ENCODE measurements at places on chromosomes 16 and 17. TPM values are rescaled to one million over a fixed set of nuclear protein-coding genes. Genes with fewer than 3 reads are reported as not detected.

Gene CYB5B
- 126 TPM for total RNA-seq

Gene ERN1
- total RNA-seq = 5.0 TPM

GRCh38 chr17:78428836-78429617 lies 50.6 kb downstream of the PGS1 start:
- no peak for DNase-seq

Gene HOXB2
- total RNA-seq = not detected

GRCh38 chr17:12078791-12079190 lies 58.1 kb downstream of the MAP2K4 start:
- no peak for DNase-seq

GRCh38 chr17:61459142-61459809 lies 7.1 kb downstream of the TBX4 start:
- DNase-seq = no peak

Gene GSPT1
- total RNA-seq = 173 TPM

DNA sequence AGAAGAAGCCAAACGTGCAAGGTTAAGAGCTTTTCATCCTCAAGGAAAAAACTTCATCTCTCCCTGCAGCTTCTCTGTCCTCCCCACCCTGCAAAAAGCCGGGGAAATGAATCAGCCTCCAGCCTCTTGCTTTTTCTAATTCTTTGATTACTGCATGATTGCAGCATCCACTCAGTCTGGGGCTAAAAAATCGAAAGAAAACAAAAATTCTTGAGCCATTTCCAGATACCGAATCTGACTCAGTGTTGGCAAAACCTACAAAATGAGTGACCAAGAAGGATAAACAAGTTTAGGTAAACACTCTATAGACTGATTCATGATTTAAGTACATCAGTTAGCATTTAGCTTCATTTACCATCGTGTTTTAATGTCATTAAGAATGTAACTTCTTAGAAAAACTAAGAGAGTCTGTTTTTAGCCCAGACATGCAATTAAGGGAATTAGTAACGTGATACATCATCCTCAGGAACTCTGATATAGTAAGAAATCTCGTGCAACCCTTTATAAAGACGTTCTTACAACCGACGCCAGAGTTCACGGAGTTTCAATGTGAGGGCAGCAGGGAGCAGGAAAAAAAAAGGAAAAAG lies 287.3 kb upstream of the FOXF1 start:
- no peak for DNase-seq

- DNase-seq = peak; percentile 92
Observed at GRCh38 chr17:44522883-44523671, 19.9 kb upstream of the GPATCH8 start.

GRCh38 chr17:68580236-68580770 lies 20.9 kb downstream of the FAM20A start:
- no peak for DNase-seq

DNA sequence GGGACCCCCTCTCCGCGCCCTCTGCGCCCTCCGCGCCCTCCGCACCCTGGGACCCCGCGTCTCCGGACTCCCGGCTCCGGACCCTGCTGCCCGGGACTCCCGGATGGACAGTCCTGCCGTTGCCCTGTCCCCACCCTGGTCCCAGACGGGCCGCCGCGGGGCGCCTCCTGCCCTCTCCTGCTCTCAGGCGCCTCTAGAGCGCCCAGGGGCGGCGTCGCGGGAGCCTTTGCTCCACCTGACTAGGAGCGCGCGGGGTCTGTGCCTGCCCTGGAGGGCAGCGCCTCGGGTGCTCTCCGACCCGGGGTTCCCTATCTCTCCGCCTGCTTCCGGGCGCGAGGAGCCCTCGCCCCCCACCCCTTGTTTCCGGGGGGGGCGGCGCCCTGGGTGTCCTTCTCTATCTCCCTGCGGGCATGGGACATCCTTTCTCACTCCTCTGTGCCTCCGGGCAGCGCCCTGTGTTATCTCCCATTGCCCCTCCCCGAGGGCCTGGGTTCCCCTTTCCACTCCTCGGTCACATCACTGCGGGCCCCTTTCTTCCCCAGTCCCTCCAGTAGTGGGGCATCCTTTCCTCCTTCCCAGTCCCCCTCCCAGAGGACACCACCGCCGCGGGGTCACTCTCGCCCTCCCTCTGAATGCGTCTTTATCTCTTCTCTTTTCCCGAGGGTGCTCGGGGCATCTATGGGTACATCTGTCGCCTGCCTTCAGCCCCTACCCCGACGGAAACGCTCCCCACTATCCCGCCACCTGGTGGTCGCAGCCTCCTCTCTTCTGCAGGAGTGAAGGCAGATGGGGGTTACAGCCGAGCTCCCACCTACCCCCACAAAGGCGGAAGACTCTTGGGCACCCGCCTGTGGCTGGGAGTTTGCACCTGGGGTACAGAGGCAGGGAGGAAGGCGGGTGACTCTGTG lies 875 bp downstream of the PRKCB start:
- DNase-seq = peak; percentile 68

- DNase-seq = peak; percentile 78
Observed at GRCh38 chr16:86252596-86252995, 257.7 kb upstream of the FOXF1 start.

DNA sequence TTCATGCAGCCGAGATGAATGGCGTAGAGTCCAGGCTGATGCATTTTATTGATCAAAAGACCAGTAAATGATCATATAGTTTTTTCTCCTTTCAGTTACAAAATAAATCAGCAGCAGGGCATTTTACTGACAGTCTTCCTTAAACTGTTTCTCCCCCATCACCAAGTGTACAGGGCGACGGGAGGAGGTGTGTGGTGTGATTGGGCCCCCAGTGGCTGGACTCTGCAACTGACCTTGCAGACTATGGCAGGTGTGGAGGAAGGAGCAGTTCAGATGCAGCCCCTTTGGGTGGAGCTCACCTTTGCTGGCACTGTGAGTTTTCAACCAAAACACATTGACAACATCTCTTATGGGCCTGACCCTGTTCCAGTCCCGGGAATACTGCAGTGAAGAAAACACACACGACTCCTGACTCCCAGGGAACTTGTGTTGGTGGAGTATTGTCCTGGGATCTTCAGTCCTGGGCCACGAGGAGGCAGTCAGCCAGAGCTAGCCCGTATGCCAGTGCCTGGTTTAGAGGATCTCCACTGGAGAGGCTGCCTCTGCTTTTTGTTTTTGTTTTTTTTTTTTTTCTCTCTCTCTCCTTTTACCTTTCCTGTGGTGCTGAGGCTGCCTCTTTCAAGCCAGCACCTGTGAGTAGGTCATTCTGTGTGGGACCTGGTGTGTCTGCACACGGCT lies 29.8 kb downstream of the KIAA0513 start:
- DNase-seq = peak; percentile 61

GRCh38 chr16:35725949-35726348 lies 2266.5 kb downstream of the TP53TG3F start:
- no peak for DNase-seq

DNA sequence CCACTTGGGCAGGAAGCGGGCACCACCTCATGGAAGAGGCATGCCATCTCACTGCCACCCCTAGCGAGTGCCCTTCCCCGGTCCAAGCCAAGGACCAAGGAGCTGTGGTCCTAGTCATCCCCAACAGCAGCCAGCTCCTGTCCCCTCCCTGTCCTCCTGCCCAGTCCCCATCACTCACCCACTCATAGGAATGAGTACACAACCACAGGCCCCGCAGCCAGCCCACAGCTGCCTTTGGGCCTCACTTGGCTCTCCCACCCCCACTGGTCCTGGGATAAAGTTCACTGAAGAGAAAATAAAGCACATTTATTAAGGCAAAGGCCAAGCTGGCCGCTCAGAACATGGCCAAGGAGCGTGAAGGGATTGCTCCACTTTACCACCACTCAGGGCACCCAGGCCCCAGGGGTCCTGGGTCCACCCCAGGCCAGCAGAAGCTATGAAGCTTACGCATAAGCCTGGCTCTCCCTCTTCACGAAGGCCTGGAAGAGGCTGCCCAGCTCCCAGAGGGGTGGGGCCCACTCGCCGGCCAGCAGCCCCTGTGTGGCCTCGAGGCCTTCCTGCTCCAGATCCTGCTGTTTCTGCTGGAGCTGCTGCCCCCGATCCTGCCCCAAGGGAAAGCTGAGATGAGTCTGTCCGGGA lies 3.6 kb downstream of the SCRN2 start:
- DNase-seq = no peak

GRCh38 chr17:49290690-49291359 lies 60.2 kb upstream of the PHOSPHO1 start:
- no peak for DNase-seq

GRCh38 chr16:47258874-47259461 lies 115.2 kb upstream of the NETO2 start:
- DNase-seq = peak; percentile 31

- no peak for DNase-seq
Observed at GRCh38 chr17:54007855-54008254, 185.1 kb downstream of the KIF2B start.

DNA sequence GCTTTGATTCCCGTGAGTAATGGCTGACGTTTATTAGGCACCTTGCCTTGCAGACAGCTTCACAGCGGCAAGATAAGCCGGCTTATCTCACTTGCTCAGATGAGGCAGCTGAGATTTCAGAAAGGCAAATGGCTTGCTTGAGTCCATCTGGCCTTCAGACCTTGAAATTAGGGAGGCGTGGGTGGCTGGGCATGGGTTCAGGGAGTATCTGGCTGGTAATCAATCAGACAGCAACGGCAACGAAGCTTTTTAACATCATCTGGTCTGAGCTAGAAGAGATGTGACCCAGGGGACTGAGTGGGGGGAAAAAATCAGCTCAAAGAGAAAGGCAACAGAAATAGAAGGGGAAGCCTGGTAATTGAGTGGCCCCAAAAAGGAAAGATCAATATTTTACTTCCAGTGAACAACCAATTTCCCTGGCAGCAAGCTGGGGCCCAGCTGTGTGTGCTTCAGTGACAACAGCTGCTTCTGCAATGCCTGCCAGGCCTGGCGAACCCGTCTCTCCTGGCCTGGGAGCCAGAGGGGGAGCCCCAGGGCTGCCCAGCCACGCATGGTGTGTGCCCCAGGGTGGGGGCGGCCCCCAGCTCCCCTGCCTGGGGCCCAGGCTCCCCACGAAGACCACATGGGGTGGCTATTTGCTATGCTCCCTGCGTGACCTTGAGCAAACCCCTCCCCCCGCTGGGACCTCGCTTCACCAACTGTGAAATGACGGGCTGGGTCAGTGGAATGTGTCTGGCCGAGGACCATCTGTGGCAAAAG lies 34.0 kb downstream of the RAB11FIP4 start:
- DNase-seq = no peak

Gene NTN3
- 1.3 TPM for total RNA-seq

Gene SEPTIN1
- total RNA-seq = 2.5 TPM

DNA sequence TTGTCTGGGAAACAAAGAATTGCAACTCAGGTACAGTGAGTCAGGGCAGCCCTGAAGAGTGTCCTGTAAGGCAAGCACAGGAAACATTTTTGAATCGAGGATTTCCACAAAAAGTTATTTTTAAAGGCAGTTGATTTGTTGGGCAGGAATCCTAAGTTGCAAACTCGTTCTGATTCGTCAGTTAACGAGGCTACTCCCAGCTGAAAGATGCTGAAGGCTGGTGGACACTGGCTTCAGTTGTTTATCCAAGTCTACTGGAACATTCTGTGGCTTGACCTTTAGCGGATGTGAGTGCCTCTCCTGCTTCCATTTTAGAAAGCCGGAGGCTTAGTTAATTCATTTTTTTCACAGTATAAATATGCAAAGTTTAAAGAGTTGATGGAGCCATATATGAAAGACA lies 84.2 kb downstream of the KCNJ12 start:
- no peak for DNase-seq

GRCh38 chr17:59026176-59026939 lies 80.3 kb downstream of the TRIM37 start:
- no peak for DNase-seq

DNA sequence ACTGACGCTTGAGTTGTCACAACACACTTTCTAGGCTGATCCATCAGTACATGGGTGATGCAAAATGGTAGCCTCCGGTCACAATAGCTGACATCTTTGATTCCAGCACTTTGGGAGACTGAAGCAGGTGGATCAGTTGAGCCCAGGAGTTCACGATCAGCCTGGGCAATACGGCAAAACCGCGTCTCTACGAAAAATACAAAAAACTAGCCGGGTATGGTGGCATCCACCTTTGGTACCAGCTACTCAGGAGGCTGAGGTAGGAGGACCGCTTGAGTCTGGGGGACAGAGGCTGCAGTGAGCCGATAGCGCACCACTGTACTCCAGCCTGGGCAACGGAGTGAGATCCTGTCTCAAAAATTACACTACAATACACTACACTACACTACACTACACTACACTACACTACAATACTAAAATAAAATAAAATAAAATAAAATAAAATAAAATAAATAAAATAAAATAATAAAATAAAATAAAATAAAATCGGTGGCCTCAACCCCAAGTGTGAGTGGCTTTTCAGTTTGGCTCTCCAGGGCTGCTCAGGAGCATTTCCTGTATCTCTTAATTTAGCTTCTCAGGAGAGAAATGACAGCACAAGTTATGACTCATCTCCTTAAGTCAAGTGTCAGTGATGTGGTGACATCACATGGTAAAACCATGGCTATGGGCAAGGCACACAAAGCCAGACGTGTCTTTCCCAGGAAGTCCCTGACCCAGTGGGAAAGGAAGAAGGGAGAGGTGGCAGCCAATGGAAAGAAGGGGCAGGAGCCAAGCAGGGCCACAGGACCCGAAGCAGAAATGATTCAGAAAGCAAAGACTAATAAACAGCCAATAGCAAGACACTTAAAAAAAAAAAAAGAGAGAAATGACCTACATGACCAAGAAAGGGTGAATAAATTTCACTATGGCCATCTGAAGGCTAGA lies 75.3 kb upstream of the TBC1D3K start:
- no peak for DNase-seq

Gene NACA2
- not detected for total RNA-seq

DNA sequence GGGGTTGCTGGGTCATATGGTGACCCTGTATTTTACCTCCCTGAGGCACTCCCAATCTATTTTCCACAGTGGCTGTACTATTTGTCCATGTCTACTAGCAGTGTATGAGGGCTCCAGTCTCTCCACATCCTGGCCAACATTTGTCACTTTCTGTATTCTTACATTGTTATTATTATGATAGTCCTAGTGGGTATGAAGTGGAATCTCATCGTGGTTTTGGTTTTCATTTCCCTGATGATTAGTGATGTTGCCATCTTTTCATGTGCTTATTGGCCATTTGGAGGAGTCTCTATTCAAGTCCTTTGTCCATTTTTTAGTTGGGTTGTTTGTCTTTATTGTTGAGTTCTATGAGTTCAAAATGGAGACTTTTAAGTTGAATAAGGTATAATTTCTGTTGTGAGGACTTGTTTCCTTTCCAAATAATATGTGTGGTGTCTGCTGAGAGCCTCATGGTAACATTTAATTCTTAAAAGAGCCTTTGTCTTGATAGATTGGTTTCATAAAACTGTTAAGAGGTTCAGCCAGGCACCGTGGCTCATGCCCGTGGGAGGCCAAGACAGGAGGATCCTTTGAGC lies 108.2 kb downstream of the RPTOR start:
- no peak for DNase-seq

GRCh38 chr16:89037261-89038152 lies 56.1 kb upstream of the ACSF3 start:
- DNase-seq = peak; percentile 74

- no peak for DNase-seq
Observed at GRCh38 chr17:57701124-57701523, 44.0 kb downstream of the CCDC182 start.

GRCh38 chr17:47604598-47604927 lies 45.2 kb upstream of the KPNB1 start:
- no peak for DNase-seq
